CD4-positive, alpha-beta T cell (primary cell): ENCODE measurements at places on chromosomes 12 and 14.

DNA sequence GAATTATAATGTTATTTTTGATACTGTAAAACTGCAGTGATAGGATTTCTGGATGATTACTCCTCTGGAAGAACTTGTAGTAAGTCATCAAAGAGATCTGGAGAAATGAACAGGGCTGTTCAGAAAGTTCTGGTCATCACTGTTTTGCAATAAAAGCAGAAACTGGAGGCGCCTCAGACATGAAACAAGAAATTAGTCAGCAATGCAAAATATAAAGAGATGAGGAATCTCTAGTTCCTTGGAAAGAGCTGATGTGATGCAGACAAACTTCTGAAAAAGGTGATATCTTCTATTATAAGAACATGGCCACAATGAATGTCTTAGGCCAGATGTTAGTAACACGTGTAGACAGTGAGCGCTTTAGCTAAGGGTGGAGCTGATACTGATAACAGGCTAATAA is 9.5 kb downstream of the ACIN1 start:
- DNase-seq = no peak

- DNase-seq = peak; percentile 38
Measured at GRCh38 chr12:93098077-93098476, 169.0 kb upstream of the EEA1 start.

- peak; percentile 4 for DNase-seq
Measured at GRCh38 chr12:65822732-65823512, 1.4 kb upstream of the HMGA2 start.

DNA sequence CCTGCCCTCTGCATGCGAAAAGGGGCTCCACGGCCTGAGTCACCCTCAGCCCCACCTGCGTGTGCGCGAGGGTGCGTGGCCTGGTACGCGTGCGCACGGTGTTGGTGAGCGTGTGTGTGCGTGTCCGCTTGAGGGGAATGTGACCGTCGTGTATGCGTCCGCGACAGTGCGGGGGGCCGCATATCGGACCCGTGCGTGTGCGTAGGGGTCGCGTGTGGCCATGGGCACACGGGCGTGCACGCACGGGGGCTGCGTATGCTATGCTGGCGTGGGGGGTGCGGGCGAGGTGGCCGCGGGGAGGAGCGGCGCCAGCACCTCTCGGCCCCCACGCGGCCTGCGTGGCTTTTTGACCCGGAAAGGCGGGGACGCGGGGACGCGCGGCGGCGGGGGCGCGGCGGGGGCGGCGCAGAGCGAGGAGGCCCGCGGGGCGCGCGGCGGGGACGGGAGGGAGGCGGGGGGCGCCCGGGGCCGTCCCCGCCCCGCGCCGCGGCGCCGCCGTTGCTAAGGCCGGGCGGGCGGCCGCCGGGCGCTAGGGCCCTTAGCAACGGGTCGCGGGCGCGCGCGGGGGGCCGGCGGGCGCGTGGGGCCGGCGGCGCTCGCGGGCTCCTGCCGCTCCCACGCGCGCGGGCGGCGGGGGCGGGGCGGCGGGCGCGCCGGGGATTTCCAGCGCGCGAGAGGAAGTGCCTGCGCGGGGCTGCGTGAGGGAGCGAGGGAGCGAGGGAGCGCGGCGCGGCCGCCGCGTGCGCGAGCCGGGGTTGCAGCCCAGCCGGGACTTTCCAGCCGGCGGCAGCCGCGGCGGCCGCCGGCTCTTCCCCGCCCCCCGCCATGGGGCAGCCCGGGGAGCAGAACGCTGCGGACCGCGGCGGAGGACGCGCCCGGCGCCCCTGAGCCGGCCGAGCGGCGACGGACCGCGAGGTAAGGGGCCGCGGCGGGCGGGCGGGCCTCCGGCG is at the start of gene TRAF3:
TRAF3 (plus strand) TSS at position 689 of the 950 bp plus-strand sequence. CDS start 92,753 bp downstream, outside the sequence.
- DNase-seq = peak; percentile 79

GRCh38 chr12:132181570-132182200 is 37.4 kb downstream of the NOC4L start:
- DNase-seq = no peak

DNA sequence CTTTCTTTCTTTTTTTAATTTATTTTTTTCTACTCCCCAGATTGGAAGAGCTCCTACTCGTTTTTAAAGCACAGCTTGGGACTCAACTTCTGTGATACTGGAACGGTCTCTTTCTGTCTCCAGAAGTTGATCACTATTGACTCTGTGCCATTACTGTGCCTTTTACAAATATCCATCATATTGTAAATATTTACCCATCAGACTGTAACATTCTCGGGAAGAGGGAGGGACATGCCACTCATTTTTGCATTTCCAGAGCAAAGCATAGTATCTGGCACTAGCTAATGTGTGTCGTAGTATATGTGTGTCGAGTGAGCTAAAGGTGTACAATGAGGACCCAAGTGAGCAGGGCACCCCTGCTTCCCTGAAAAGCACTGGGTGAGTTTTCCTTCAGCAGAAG is 24.0 kb upstream of the GSG1 start:
- DNase-seq = no peak

DNA sequence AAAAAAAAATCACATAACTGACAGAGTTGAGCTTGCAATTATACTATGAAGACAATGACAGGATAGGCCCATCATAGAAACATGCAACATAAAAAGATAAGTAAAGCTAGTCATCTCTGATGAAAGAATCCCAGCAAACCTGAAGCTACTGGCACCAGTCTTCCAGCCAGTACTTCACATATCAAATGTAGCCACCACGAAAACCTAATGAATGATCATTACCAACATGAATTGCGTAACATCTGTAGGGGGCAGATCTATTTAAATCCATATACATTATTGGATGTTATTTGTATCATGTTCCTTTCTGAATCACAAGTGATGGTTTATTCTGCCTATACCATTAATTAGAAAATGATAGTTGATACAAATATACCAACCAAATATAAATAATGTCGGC is 73.9 kb downstream of the BCAT1 start:
- DNase-seq = no peak

GRCh38 chr12:87809916-87810315 is 219.3 kb downstream of the C12orf50 start:
- DNase-seq = no peak

- no peak for DNase-seq
Measured at GRCh38 chr12:14258575-14258940, 106.9 kb upstream of the ATF7IP start.

DNA sequence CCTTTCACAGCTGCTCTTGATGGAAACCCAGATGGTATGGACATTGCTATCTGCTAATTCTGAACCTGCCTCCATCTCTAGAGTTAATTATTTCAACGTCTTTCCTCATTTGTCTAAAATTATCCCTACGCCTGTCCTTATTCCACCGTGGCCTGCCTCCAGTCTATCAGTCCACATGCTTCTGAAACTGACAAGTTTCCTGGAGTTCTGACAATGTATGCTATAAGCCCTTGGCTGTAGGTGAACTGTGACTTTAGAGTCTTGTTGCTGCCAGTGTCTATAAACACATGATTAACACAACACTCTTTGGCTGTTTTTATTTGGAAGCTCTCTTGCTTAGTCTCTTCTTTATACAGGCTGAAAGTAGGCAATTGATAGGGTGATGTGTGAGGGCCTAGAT is 1052.9 kb downstream of the TMTC2 start:
- DNase-seq = no peak

DNA sequence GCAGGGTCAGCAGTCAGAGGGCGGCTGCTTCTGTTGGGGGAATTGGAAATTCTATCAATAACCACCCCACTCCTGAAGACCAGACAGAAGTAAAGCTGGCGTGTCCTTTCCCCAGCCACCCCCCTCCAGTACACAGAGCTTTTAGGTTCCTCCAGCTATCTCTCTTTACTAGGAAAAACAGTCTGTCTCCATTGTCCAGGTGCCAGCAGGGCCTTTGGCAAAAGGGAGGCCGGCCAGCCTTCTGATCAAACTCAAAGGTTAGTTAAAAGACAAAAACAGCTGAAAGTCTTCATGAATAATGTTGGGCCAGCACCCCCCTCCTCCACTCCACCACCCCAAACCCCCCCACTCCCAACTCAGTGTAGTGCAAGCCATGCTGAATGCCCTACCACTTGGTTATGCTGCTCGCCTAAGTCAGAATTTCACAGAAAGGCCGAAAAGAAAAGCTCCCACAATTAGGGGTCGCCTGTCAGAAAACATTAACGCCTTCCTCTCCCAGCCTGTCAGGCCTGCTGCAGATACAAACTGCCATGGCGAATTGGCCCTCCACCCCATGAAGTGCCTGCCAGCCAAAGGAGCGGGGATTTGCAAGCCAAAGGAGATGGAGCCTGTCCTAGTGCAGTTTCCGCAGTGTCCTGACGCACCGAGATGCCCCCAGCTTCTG is 8.9 kb downstream of the ASCL1 start:
- DNase-seq = no peak

GRCh38 chr12:4557586-4557985 is 4.4 kb upstream of the DYRK4 start:
- DNase-seq = no peak

DNA sequence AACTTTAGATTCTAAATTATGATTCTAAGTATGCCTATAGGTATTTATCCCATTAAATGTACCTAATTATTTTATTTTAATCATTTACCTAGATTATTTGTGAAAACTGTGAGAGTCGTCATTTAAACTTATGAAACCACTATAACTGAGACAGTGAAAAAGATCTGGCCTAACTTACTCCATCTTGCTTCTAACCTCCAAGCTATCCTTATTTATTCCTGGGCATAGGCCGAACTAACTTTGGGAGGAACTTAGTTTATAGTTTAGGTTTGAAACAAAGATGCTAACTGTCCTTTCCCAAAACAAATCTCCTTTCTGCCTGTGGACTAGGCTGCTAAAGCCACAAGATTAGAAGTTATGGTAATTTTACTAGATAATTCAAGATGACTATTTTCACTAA is 79.7 kb upstream of the PPP2R5C start:
- DNase-seq = no peak

DNA sequence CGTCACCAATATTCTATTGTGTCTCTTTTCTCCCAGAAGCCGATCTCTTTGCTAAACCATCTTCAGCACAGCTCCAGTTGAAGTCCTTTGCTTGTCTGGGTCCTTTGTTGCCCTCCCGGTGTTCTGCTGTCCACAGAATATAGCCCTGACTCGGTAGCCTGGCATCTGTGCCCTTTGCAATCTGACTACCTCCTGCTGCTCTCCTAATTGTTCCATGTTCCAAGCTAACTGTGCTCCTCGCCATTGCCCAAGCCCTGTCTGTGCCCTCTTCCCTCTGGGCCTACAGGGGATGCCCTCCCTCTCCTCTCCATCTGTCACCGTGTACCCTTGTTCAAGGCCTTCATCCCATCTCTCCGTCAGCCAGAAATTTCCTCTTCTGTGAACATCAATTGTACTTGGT is 306.3 kb downstream of the APAF1 start:
- no peak for DNase-seq

GRCh38 chr12:124646385-124647230 is 79.2 kb upstream of the NCOR2 start:
- DNase-seq = peak; percentile 36

DNA sequence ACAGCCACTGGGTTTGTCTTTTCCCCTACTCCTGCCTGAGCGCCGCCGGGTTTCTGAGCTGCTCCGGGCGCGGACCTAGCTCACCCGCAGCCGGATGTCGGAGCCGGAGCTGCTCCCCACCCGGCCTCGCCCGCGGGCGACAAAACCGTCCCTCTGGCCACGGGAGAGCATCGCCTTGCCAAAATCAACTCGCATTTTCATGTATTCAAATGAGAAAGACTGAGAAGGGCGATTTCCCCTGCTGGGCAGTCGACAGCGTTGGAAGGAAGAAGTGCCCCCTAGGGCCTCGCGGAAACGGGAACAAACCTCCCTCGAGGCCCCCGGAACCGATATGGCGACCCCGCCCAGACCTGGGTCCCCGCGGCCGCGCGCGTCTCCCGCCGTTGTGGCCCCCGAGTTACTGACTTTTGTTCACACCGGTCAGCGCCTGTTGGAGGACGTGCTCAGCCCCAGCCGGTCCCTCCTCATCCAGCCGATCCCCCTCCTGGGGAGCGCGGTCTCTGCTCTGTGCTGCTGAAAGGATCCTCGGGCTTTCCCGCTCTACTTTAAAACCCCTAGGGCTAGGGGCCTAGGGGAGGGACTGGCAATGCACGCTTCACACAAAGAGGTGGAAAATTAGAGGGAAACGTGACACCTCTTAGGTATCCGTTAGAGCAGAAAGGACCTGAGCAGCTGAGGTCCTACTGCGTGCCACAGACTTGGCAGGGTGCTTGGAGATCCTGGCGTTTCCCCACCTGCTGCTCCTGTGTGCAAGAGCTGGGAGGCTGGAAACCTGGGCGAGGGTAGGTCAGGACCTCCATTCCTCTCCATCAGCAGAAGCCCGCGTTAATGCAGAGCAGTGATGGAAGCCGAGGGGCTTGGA is 4.3 kb downstream of the TTC6 start:
- DNase-seq = no peak

DNA sequence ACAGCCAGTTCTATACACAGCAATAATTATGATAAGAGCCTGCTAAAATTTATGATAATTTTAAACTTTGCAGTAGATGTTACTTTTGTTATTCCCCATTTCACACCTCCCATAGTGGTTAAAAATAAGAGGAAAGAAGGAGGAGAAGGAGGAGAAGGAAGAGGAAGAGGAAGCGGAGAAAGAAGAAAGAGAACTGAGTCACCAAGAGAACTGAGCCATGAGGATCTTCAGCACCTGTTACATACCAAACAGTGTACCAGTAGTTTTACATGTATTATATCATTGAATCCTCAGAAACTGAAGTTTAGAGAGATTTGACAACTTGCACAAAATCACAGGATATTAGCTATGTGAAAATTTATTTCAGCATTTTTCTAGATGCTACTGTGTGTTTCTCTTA is 3.9 kb downstream of the CD163 start:
- no peak for DNase-seq

GRCh38 chr12:57488402-57489156 is 711 bp downstream of the MARS1 start:
- DNase-seq = no peak

- no peak for DNase-seq
Measured at GRCh38 chr12:104427547-104427938, 29.2 kb upstream of the CHST11 start.

DNA sequence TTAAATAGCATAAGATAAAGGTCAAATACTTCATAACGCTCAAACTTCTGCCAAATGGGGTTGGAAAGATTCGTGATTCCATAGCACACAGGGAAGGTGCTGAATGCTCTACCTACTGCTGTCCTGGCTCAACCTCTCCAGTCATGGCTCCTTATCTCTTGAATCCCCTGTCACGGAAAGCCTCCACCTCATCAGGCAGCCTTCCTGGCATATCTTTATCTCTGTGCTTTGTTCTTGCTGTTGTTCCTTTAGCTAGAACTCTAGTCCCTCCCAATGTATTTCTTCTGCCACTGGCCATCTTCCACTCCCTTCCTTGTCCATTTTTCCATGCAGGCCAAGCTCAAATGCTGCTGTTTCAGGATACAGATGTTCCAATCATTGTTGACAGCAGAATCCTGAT is 26.9 kb upstream of the TUNAR start:
- no peak for DNase-seq

GRCh38 chr12:98821866-98822265 is 176.8 kb downstream of the APAF1 start:
- DNase-seq = no peak
